ENCODE measurements at places on chromosomes 4 and X. TPM values are rescaled to one million over a fixed set of nuclear protein-coding genes. Genes with fewer than 3 reads are reported as not detected.

DNA sequence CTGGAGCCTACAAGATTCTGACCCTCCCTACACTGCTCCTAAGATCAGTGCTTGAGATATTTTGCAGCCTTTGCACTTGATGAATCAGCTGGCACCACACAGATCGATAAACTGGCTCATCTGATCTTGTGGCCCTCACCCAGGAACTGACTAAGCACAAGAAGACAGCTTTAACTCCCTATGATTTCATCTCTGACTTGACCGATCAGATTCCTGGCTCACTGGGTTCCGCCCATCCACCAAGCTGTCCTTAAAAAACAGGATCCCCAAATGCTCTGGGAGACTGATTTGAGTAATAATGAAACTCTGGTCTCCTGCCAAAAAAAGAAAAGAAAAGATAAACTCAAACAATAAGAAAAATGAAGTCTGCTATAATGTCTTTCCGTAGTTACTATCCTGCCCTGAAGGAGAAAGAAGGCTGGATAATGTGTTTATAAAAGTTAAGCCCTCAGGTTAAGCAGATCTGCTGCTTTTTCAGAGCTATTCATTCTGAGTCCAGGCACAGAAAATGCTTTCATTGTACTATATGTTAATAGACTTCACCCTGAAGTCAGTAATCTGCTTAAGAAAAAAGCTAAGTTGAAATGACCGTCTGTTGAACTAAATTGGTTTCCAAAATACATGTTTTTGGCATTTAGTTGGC, 795.2 kb downstream of the TRIML1 start:
- no peaks in the 10 kb centered on the region for H3K36me3 ChIP-seq
- DNase-seq = no peak
- no peaks in the 10 kb centered on the region for H3K27me3 ChIP-seq
- H3K4me1 ChIP-seq = no peaks in the 10 kb centered on the region
- no peak overlapping the region for H3K27ac ChIP-seq

The C4orf36 gene
- 1.6 TPM for total RNA-seq

The NUP62CL gene
- total RNA-seq = 1.4 TPM

The IQCM gene
- total RNA-seq = not detected

- no peaks in the 10 kb centered on the region for H3K36me3 ChIP-seq
- H3K27me3 ChIP-seq = no peaks in the 10 kb centered on the region
- H3K4me3 ChIP-seq = no peak overlapping the region
- H3K27ac ChIP-seq = no peak overlapping the region
- H3K4me1 ChIP-seq = no peaks in the 10 kb centered on the region
Measured at GRCh38 chr4:28109801-28110200, 1249.2 kb downstream of the STIM2 start.

- no peak for DNase-seq
- H3K36me3 ChIP-seq = no peaks in the 10 kb centered on the region
Measured at GRCh38 chrX:20743046-20743445, 476.3 kb upstream of the RPS6KA3 start.

DNA sequence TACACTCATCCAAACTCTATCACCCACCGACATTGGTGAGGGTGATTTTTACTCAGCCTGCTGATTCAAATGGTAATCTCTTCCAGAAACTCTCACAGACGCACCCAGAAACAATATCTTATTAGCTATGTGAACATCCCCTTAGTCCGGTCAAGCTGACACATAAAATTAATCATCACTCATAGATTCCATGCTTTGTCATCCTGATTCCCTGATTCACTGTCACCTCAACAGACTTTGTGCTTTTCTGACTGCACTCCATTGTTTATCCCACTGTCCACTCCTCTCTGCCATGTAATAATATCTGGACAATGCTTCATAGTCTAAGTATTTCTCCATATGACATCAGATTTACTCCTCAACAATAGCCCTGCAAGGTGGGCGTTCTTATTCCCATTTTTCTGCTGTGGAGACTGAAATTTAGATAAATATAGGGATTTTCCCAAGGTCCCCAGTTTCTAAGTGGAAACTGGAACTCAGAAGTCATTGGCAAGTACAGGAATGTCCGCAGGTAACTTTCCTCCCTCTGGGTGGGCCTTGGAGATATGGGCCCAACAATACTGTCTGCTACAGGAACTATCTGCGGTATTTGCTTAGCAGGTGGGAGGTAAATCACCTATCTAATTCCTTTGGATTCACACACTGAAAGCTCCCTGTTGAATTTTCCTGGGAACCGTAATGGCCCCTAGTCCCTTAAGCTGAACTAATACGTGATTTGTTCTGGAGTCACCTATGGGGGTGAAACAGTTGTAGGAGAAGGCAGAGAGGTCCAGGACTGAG, 228.6 kb upstream of the BCOR start:
- no peaks in the 10 kb centered on the region for H3K4me1 ChIP-seq
- H3K27ac ChIP-seq = no peak overlapping the region
- H3K27me3 ChIP-seq = no peaks in the 10 kb centered on the region
- no peaks in the 10 kb centered on the region for H3K36me3 ChIP-seq
- no peak overlapping the region for H3K4me3 ChIP-seq

DNA sequence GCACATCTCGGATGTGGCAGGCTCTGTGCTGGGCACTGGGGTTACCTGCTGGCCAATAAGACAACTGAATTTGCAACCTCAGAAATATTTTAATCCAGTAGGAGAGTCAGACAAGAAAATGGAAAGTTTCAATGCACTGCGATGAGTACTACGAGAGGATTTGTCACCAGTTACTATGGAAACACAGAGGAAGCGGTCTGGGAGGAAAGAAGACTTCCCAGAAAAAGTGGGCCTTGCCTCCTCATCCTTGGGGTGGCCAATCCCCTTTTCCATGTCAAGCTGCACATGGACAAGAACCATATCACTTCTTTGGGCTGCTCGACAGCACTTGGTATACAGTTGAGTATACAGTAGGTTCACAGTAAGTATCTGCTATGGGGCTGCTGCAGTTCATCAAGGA, 67.6 kb downstream of the FAM184B start:
- no peaks in the 10 kb centered on the region for H3K27me3 ChIP-seq
- H3K27ac ChIP-seq = no peak overlapping the region
- H3K4me1 ChIP-seq = no peaks in the 10 kb centered on the region
- DNase-seq = no peak
- H3K4me3 ChIP-seq = no peak overlapping the region

- H3K27me3 ChIP-seq = no peaks in the 10 kb centered on the region
- no peak overlapping the region for H3K27ac ChIP-seq
- DNase-seq = no peak
- no peaks in the 10 kb centered on the region for H3K4me1 ChIP-seq
- H3K36me3 ChIP-seq = peaks cover 52% of the 10 kb centered on the region
Measured at GRCh38 chr4:70818173-70818855, 21.4 kb downstream of the GRSF1 start.

- H3K36me3 ChIP-seq = no peaks in the 10 kb centered on the region
- DNase-seq = no peak
- no peak overlapping the region for H3K4me3 ChIP-seq
- H3K27me3 ChIP-seq = no peaks in the 10 kb centered on the region
Measured at GRCh38 chrX:154731881-154732280, 19.0 kb downstream of the GAB3 start.

DNA sequence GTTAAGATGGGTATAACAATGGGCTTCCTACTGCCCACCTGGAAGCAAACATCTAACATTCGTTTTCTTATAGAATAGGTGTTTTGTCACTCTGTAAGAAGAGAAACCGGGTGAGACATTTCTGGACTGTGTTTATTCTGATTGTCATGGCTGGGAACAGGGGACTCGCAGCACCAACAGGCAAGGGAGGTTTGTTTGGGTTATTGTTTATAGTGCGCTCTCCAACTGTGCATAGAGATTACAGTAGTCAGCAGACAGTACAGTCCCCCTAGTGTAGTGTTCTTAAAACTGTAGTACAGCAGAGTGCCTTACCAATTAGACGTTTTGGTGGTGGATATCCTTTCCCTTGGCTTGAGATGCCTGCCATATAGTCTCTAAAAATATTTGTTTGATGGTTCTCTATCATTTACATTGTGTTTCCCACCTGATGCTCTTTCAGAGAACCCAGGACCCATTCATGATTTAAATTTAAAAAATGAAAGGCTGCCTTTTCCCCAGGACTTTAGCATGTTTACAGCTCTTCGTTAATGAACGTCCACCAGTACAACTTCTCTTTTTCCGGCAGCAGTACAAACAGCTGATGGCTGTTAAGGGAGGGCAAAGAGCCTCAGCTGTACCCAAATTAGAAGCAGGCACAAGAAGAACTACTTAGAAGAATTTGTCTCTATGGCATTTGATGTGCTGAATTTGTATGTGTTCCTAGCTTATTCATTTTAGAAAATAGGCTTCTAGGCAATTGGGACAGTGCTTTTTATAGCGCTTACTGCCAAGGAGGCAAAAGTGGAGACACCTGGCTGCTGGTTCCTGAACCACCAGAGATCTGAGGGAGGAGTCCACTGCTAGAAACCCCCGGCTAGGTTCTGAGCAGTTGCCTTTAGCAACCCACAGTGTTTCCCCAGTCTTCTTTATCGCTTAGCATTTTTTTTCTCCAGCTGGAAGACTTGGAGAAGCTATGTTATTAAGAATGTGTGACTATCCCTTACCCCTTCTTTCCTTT, 1.0 kb upstream of the RNF150 start:
- peak overlapping the region; percentile 77 for H3K4me3 ChIP-seq
- H3K27me3 ChIP-seq = peaks cover 46% of the 10 kb centered on the region
- H3K27ac ChIP-seq = no peak overlapping the region
- peaks cover 27% of the 10 kb centered on the region for H3K4me1 ChIP-seq
- H3K36me3 ChIP-seq = no peaks in the 10 kb centered on the region

The MAGEE1 gene
- 2.7 TPM for total RNA-seq

GRCh38 chr4:69321153-69321729, 41.0 kb downstream of the UGT2B28 start:
- DNase-seq = peak; percentile 30
- H3K4me1 ChIP-seq = no peaks in the 10 kb centered on the region
- no peak overlapping the region for H3K4me3 ChIP-seq
- H3K27ac ChIP-seq = no peak overlapping the region

The FAT4 gene
- 15.2 TPM for total RNA-seq

GRCh38 chrX:47482512-47483305, at the start of gene ZNF41:
Gene ZNF41, minus strand, starts transcription at chrX:47483222. Its CDS starts 15,741 bp downstream, at chrX:47467481.
- H3K27me3 ChIP-seq = no peaks in the 10 kb centered on the region
- H3K27ac ChIP-seq = peak within 1 kb of the TSS; percentile 95
- DNase-seq = peak; percentile 82
- peak within 1 kb of the TSS; percentile 70 for H3K4me3 ChIP-seq
- peaks cover 13% of the 10 kb centered on the region for H3K4me1 ChIP-seq
- H3K36me3 ChIP-seq = no peaks in the 10 kb centered on the region

DNA sequence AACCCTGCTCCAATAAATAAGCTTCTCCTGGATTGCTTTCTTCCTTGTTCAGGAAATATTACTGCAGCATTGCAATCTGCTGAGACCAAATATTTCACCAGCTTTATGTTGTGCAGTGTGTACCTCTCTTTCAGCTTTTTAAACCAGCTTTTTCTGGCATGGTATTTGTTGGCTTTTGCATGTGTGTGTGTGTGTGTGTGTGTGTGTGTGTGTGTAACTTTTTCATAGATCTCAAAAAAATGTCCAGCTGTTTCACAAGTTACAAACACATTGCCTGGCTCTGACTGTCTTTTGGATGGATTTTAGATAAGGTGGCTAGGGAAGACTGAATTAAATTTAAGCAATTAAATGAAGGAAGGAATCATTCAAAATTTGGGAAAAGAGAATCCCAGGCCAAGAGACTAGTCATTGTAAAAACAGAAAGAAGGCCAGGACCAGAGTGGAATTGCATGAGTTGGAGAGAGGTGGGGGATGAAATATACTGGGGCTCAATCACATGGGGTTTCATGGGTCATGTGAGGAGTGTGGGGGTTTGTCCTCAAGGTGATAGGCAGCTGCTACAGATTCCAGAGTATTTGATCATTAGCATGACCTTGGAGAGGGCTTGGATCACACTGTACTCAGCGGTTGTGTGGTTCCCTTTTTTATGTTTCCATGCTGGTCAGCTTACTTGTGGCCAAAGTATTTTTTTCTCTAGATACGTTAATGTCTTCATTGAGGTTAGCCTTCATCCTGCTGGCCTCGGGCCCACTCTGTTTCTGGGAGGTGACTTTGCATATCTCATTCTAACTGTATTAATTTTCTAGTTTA, 357.7 kb upstream of the BOD1L1 start:
- H3K27me3 ChIP-seq = no peaks in the 10 kb centered on the region
- no peaks in the 10 kb centered on the region for H3K4me1 ChIP-seq
- H3K27ac ChIP-seq = no peak overlapping the region
- H3K4me3 ChIP-seq = no peak overlapping the region
- no peaks in the 10 kb centered on the region for H3K36me3 ChIP-seq

The QRFPR gene
- not detected for total RNA-seq

The P2RY8 gene
- 3.0 TPM for total RNA-seq

The BCORL1 gene
- total RNA-seq = 13.6 TPM

DNA sequence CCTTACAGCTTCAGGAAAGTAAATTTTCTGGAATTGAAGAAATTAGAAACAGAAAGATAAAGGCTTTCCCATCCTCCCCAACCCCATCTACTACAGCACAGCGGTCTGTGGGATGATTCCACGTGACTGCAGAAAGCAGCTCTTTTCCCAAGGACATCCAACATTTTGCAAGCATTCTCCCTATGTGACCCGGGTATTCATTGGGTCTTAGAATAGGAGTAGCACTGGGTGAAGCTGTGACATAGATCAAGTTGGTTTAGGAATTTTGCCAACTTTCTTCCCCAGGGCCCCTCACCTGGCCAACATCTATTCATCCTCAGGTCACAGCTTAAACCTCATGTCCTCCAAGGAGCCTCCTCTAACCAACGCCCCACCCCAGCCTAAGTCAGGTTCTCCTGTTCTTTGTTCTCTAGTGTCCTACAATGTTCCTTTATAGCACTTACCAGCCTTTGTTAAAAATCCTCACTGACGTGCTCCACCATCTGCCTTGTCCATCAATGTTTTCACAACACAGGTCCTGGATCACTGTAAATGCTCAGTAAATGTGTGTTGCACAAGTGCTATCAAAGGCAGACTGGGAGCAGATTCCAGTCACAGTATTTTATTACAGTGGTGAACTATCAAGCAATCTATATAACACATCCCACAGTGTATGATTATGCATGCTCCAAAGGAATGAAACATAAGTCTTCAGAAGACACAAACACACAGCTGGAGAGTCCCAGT, 80.9 kb upstream of the MTM1 start:
- H3K36me3 ChIP-seq = no peaks in the 10 kb centered on the region
- H3K4me3 ChIP-seq = no peak overlapping the region
- no peaks in the 10 kb centered on the region for H3K4me1 ChIP-seq

The STOX2 gene
- 12.8 TPM for total RNA-seq

The PABPC1L2A gene
- not detected for total RNA-seq

DNA sequence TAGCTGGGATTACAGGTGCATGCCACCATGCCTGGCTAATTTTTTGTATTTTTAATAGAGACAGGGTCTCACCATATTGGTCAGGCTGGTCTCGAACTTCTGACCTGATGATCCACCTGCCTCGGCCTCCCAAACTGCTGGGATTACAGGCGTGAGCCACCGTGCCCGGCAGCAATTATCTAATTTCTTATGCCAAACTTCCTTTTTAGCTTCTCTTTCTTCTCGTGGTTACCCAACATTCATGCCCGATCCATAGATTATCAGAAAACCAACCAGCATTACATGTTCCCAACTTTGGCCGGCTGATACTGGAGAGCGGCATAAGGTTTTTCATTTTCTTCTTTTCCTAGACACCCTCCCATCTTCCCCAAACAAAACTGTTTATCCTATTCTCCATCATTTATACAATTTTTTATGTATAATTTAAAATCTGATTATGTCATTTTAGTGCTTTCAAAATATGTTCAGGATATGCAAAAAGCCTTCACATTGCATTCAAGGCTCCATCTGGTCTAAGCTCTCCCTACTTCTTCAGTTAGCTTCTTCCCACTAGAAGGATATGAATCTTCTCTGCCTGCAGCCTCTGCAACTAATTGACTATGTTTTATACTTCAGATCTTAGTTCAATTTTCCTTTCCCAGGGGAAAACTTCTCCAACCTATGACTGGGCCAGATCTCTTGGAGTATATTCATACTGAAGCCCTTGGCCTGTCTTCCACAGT, 8.7 kb downstream of the SLC7A11 start:
- H3K27ac ChIP-seq = no peak overlapping the region
- H3K27me3 ChIP-seq = no peaks in the 10 kb centered on the region
- no peaks in the 10 kb centered on the region for H3K36me3 ChIP-seq
- no peak for DNase-seq

Data from lower lobe of right lung (tissue), 2 donors.